ENCODE measurements at places on chromosomes 7 and 10.

DNA sequence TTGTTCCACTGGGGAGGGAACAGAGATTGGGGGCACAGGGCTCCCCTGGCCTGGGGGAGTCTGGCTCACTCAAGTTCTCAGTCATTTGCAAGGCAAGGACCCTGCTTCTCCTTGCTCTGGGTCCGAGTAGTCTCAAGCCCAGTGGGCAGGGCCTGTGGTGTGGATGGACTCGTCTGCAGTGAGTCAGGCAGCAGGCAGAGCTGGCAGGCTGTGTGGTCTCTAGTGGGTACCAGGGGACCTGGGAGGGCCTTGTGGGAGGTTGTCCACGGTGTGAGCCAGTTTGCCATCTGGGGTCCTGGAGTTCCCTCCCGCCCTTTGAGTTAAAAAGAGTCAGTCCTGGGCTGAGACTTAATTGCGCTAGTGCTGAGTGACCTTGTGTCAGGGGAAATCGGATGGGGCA lies 8.8 kb upstream of the SH2D4B start:
- no peak for DNase-seq

- no peak for DNase-seq
Observed at GRCh38 chr7:36750451-36750850, 26.2 kb upstream of the AOAH start.

DNA sequence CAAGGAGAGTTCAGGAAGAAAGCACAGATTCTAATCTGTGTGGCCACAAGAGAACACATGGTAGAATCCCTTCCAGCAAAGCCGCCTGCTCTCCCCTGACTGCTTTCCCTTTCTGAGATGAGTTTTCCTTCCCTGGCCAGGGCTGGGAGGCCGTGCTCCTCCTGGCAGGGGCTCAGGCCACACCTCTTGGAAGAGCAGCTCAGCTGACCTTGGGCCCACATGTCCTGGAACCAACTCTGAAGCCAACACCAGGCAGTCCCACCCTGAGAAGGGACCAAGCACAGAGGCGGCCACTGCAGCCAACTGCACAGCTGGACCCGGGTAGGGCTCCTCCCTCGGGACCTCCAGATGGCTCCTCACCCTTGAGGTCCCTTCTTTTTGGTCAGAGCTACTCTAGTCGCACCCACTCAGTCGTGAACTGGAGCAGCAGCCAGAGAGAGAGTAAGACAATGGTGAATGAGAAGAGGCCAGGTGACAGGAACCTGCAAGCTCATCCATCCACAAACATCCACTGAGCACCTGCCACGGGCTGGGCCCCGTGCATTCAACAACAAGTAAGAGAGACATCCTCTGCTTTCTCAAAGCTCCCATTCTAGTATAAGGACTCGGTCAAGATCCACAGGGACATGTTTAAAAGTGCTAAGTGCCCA lies 40.3 kb downstream of the FAM53B start:
- DNase-seq: no peak

GRCh38 chr10:17029581-17030271 lies 99.9 kb downstream of the CUBN start:
- DNase-seq: peak; percentile 92

DNA sequence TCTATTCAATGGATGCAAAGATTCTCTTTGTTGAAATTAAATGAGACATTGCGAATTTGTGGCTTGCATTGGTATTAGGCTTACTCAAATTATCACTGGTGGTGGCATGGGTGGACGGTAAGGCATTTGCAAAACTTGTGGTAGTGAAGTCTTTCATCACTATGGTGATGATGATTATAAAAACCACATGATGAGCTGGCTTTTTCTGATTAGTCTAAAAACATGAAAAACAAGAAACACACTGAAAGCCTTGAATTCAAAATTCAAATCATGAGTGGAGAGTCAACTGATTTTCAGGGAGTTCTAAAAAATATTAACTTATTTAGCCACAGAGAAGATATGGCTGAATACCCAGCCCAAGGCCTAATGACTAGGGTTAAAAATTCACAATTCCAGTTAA lies 99.8 kb upstream of the HGF start:
- no peak for DNase-seq

GRCh38 chr10:3249307-3249889 lies 76.8 kb upstream of the PITRM1 start:
- no peak for DNase-seq

DNA sequence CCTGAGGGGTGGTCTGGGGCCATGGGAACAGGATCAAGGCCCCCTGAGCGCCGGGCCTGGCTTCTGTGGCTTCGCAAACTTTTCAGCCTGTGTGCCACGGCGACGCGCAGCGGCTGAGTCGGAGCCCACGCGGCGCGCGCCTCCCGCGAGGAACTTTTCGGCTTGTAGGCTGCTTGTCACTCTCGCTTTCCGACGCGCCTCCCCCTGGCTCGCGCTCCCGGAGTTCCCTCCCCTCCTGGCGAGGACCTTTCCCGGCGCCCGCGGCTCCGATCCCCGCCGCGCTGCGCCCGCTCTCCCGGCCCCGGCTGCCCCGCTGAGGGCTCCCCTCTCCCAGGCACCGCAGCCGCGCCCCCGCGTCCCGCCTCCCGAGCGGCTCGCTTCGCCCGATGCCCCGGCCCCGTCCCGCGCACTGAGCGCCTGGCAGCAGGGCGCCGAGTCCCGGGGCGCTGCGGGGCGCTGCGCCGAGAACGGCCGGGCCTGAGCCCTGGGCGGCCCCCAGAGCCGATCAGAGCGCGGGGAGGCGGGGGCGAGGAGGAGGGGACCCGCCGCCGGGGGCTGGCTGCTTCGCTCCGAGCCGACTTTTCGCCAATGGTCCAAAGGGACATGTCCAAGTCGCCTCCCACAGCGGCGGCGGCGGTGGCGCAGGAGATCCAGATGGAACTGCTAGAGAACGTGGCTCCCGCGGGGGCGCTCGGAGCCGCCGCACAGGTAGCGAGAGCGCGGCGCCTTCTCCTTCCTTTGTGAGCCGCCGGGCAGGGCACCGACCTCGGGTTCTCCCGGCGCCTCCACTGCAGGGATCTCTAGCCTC lies at the start of gene CACNB2:
TSS of gene CACNB2 (plus strand) at position 276 of the 808 bp plus-strand sequence.
- peak; percentile 90 for DNase-seq

- DNase-seq: peak; percentile 21
Observed at GRCh38 chr10:6296828-6297251, 94.1 kb downstream of the PFKFB3 start.

DNA sequence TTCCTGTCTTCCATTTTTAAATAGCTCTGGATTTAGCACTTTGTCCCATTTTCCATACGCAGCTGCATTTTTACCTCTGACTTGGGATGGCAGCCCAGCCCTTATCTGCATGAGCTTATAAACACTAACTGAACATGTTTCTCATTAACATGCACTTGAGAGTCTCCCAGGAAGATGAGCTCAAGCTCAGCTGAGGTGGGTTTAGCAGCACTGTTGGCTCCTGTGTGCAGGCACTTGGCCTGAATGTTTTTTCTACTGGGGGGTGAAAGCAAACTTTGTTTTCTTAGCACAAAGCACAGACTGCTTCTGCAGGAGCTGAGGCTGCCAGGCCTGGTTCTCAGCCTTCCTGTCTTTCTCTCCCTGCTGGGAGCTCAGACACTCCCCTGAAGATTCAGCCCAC lies 1093.6 kb upstream of the AUTS2 start:
- no peak for DNase-seq

- DNase-seq: no peak
Observed at GRCh38 chr7:127897704-127898454, 133.4 kb downstream of the LRRC4 start.

DNA sequence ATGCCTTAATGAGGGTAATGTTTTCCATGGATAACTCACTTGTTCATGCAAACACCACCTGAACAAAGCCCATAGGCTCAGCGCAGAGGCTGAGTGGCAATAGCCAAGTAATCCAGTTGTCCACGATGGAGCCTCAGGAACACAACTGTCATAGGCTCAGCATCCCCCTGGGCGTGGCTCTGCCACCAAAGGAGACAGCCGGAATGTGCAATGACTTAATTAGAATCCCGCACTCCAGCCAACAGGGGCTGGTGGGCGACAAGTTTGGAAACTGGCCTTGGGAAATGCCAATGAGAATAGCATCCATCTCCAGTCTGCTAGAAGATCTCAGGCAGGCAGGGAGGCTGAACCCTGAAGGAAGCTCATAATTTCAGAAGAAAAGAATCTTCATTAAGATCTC lies 411.7 kb upstream of the NRP1 start:
- no peak for DNase-seq

GRCh38 chr7:26051021-26051420 lies 101.0 kb upstream of the NFE2L3 start:
- no peak for DNase-seq

DNA sequence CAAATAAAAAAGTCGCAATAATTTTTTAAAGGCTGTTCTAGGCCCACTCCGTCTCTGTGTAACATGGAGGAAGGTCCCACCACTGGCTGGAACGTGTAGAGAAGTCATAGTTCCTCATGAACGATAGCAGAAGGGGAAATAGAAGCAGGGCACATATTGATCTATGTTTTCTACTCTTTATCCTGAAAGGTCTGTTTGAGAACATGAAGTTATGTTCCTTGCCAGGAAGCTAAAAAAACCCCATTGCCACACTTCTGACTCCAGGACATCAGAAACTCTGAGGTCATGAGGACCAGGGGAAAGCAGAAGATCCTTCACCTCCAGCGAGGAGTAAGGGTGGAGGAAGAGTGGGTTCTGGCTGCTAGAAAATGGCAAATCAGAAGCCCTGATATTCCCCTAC lies 10.8 kb downstream of the ANKRD22 start:
- DNase-seq: no peak

- DNase-seq: no peak
Observed at GRCh38 chr7:376306-377079, 86.5 kb downstream of the FOXL3 start.

DNA sequence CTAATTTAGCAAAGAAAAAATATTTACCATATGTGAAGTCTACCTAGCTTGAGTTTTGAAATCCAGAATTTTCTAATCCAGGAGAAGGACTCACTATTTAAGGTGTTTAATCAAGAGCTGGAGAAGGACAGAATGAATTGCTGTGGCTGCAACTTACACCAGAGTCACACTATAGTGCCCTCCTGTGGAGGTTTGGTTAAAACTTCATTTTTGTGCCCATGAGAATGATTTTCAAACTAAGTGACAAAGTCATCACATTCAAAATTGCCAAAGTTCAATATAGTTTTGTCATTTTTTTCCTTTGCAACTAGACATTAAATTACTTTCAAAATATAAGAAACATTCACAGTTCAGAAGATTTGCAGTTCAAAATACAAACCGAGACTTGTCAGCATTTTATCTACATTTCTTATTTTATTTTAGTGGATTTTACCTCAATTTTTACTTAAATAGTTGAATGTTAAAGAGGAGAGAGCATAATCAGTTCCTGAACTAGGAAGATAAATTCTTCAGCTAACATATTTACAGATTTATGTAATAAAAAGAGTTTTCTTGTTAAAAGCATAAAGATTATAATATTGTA lies 70.7 kb downstream of the CABCOCO1 start:
- no peak for DNase-seq

DNA sequence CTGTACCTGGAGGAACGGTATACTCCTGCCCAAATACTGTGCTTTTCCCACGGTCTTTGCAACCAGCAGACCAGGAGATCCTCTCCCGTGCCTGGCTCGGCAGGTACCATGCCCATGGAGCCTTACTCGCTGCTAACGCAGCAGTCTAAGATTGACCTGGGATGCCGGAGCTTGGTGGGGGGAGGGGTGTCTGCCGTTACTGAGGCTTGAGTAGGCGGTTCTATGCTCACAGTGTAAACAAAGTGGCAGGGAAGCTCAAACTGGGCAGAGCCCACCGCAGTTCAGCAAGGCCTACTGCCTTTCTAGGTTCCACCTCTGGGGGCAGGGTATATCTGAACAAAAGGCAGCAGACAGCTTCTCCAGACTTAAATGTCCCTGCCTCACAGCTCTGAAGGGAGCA lies 22.7 kb downstream of the VPS41 start:
- DNase-seq: no peak

- DNase-seq: peak; percentile 93
Observed at GRCh38 chr7:151851782-151852181, 25.1 kb downstream of the PRKAG2 start.

GRCh38 chr7:24827027-24827426 lies 69.8 kb upstream of the GSDME start:
- peak; percentile 10 for DNase-seq

- no peak for DNase-seq
Observed at GRCh38 chr7:48154792-48155413, 16.4 kb upstream of the ABCA13 start.

- no peak for DNase-seq
Observed at GRCh38 chr7:42473099-42473498, 236.1 kb upstream of the GLI3 start.

GRCh38 chr10:119087271-119087882 lies 6.8 kb upstream of the EIF3A start:
- no peak for DNase-seq

Data from lower leg skin (tissue), 4 donors.